ENCODE measurements at places on chromosomes 7 and 10.

DNA sequence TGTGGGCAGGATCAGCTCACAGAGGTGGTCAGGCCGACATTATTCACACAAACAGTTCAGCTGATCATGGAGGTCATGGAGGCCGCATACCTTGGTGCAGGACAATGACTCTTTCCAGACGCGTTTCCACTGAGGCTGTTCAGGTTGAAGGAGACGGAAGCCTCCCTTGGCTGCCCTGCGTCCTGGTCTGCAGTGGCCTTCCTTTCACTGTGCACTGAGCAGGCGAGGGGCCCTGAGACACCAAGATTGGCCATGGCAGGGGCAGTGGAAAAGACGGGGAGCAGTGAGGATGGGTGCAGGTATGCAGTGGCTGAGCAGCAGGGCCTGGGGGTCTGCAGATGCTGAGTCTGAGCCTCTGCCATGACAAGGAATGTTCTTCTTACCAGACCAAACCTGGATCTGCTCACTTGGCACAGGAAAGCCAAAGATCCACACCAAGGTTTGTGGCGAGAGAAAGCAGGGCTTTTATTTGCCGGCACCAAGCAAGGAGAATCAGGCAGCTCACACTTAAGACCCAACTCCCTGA is 263.3 kb downstream of the GLRX3 start:
- DNase-seq = no peak

GRCh38 chr10:17123961-17124360 is 5.7 kb downstream of the CUBN start:
- DNase-seq = no peak

DNA sequence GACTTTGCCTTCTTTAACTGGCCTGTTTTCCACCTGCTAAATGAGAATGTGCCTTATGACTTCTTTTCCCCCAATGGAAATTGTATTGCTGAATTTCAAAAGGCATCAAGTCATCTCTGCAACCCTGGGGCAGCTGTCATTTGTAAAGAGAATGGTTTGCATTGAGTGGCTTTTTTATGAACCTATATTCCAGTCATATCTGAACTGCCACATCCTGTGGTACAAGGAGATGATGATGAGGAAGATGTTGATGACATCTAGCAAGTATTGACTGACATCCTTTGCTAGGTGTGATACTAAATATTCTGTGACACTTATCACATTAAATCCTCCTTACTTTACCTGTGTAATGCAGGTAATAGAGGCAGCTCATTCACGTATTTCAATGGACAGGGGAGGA is 88.3 kb upstream of the KIAA1217 start:
- no peak for DNase-seq

DNA sequence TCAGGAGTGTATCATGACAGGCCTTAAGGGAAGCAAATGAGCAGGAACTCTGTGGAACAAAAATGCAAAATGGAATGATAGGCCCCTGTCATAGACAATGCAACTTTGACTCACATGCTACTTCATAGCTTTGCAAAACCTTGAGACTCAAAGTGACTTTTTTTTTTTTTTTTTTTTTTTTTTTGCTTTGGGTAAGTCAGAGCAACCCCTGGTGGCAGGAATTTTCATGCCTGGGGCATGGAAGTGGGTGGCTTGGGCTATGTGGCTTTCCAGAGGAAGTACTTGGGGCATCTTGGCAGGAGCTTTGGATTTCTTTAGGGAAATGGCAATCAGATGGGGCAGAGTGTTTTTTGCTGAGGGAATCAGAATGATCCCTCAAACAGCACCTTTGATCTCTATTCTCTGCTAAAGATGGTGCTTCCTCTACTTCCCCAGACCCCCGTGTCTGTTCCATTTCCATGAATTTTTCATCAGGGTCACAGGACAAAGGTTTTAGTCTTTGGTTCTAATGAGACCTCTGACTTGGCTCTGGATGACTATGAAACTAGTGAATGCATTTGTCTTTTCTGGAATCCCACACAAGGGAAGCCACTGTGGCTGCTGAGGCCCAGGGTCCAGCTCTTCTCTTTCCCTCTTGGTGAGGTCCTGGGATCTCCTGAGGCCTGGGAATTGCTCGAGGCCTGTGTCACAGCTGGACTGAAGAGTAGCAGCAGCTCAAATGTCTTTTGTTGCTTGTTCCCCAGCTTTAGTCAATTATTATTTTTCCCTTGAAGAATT is 62.8 kb downstream of the TACC2 start:
- DNase-seq = no peak

DNA sequence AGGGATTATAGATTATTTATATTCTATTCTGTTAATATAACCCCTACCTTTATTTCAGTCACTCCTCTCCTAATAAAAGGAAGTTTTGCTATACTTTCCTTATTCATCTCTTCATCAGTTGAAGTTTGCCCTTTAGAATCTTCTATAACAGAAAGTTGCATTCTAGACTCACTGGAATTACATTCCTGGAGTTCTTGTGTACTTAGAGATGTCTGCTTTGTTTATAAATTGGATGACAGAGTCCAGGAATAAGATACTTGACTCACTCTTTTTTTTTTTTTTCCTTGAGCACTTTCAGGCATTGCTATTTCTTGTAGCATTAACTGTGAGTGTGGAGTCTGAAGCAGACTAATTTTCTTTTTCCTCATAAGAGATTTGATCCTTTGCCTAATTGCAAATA is 640.8 kb downstream of the XPNPEP1 start:
- DNase-seq = no peak

- DNase-seq = no peak
Measured at GRCh38 chr10:15320522-15321203, 50.4 kb downstream of the FAM171A1 start.

GRCh38 chr7:150867605-150868004 is 15.3 kb downstream of the AOC1 start:
- no peak for DNase-seq

DNA sequence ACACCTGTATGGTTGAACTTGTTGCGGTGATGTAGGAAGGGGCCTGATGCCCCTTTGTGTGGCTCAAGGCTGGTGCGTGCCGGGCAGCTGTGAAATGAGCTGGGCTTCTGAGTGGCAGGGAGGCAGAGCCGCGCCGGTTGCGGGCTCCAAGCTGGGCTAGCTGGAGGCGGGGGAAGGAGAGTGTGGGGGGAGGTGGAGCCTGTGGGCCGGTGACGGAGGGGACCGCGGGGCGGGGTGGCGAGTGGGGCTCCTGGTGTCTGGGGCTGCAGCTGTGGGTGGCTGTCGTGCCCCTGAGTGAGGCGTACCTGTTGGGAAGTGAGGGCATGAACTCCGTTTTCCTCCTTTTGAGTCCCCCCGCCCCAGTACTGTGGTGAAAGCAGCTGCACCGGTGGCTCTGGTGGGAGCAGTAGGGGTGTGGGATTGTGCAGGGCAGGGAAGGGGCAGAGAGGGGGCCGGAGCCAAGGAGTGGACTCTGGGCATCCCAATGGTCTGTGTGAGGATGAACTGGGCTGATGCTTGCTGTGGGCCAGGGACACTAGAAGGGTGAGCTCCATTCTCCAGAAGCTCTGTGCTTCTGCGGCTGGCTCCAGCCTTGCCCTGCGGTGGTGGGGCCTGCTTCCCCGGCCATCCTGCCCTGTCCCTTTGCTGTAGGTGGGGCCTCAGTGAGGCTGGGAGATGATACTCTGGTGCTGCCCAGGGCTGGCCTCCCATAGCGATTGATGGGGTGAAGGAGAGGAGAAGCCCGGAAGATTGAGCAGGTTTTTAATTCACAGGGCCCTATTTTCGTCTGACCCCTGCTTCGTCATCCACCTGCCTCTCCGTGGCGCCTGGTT is 41.7 kb downstream of the INPP5A start:
- no peak for DNase-seq

- peak; percentile 33 for DNase-seq
Measured at GRCh38 chr7:20330928-20331909, 519 bp downstream of the ITGB8 start.

DNA sequence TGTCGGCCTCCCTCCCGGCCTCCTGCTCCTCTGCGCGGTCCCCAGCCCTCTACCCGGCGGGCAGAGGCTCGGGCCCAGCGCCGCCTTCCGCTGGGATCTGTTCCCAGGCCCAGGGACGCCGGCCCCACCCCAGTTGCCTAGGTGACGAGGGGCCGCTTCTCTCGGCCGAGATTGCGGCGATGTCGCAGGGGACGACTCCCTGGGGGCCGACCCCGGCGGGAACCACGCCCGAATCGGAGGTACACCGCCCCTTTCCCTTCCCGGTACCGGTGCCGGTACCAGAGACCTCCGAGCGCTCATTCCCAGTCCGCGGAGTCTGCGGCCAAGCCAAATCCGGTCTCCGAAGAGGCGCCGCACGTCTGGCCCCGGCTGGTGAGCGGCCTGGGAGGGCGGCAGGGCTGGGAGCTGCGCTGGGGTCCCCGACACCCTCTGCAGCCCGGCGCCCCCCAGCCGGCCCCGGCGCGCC is at the start of gene CABCOCO1:
Gene CABCOCO1 (plus strand): TSS at position 136 of the 466 bp plus-strand sequence. CDS start 44 bp downstream, at position 180.
- no peak for DNase-seq

DNA sequence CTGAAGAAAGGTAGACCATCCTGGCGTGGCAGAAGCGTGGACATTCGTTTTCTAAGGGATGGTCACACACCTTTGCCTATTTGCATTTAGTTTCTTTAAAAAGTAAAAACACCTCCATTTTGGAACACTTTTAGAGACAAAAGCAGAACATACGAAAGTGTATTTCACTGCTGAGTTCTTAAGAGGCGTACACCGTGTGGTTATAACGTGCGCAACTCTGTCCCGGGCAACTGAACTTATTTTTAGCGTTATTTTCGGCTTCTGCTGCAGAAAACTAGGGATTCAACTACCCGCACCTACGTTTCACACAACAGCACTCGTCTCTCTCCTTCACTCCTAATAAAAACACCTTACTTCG is 557 bp upstream of the LSM8 start:
- DNase-seq = no peak

DNA sequence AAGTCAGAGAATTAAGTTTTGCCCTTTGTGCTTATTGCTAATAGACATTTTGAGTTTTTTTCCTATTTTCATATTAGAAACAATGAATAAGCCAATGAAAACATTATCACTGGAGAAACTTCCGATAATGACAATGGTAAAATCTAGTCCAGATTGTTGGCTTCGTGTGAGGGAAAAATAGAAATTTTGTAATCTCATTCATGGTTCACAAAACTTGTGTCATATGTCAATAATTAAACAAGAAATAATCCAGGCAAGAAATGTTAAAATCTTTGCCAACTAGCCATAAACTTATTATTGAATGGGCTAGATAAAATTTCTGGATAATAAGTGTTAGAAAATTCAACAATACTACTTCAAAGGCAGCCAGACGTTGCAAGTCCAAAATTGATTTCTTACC is 36.6 kb downstream of the RNLS start:
- no peak for DNase-seq

- no peak for DNase-seq
Measured at GRCh38 chr10:102335184-102335583, 60.3 kb upstream of the NFKB2 start.

DNA sequence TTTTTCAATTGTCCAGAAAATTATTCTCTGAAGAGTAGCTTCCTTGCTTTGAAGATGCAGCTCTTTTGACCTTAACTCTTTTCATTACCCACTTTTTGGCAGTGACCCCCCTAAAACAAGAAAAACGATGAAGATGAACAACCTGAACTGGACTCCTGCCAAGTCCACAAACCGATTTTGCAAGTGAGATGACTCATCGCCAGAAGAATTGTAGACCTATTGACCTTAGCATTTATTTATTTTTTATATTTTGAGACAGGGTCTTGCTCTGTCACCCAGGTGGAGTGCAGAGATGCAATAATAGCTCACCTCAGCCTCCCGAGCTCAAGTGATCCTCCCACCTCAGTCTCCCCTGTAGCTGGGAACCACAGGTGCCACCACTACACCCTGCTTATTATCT is 859.2 kb downstream of the GATA3 start:
- no peak for DNase-seq

DNA sequence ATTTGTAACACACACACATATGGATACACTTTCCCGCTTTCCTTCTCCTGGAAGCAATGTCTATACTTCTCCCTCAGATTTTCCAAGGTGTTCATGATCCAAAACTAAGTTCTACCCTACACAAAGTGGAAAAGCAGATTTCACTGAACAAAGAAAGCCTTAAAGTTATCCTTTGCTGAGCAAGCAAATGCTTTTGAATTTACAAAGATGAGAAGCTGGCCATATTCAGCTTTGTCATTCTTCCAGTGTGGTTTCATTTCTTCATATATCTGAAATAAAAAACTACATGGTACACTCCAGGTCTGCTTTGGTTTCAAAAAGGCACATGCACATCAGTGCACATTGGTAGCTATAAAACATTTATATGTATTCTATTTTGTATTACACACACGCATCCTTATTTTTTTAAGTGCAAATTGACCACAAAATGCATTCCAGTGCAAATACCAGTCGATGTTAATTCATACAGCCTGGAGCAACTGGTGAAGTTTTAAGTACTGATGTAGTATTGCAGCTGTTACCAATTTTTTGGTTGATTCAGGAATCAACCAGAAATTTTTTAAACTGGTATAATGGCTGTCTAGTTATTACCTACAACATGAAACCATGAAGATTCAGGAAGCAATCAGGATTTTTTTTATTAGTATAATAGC is 65.5 kb upstream of the SRPK2 start:
- DNase-seq = no peak

DNA sequence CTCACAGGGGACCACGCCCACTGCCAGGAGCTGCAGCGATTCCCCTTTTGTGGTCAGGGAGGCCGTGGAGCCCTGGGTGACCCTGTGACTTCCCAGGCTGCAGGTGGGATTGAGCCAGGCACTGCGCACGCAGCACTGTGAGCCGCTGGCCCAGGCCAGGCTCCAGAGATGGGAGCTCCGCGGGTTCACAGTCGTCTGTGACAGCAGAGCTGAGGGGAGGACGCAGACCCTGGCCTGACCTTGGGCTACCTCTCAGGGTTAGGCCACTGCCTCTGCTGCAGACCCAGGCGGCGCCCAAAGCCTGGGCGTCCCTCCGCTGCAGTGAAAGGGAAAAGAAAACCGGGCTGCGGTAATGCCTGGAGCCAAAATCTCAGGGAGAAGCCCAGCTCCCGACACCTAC is 107.5 kb upstream of the GPR26 start:
- DNase-seq = no peak

DNA sequence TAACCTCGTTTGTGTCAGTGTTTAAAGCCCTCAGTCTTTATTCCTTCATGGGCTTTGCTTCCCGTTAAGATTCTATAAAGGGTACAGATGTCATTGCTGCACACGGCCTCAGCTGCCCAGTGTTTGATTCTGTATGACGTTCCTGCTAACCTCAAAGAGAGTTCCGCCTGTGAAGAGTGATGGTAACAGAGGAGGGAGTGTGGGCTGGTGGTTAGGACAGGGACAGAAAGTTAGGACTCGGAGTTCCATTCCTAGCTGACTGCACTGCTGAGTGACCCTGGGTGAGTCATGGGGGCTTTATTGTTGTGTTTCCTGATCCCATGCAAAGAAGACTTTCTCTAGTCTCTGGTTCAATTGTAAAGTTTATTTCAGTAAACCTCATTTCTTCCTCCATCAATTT is 227.1 kb downstream of the DYNC1I1 start:
- DNase-seq = no peak

DNA sequence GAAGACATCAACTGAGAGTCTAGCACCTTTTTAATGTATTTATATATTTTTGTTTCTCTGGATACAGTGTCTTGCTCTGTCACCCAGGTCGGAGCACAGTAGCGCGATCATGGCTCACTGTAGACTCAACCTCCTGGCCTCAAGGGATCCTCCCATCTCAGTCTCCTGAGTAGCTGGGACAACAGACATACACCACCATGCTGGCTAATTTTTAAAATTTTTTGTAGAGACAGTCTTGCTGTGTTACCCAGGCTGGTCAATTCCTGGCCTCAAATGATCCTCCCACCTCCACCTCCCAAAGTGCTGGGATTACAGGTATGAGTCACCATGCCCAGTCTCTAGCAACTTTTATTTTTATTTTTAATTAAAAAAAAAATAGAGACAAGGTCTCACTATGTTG is 51.4 kb upstream of the ANLN start:
- DNase-seq = no peak

Measured in activated CD4-positive, alpha-beta T cell treated with anti-CD3 and anti-CD28 coated beads, Interleukin-2, amount 50 U/mL, for 48 hours (primary cell).